Neural progenitor cell (in vitro differentiated cells): ENCODE measurements at places on chromosomes 6 and 20. TPM values are rescaled to one million over a fixed set of nuclear protein-coding genes. Genes with fewer than 3 reads are reported as not detected.

- DNase-seq: no peak
Measured at GRCh38 chr6:169142538-169142844, 111.2 kb downstream of the THBS2 start.

GRCh38 chr6:22059126-22059525 lies 237.7 kb downstream of the PRL start:
- no peak for DNase-seq

GRCh38 chr20:13756551-13756950 lies 28.2 kb downstream of the ESF1 start:
- DNase-seq: no peak

Gene DBNDD2
- total RNA-seq: 10.2 and 15.1 TPM in 2 replicates
